Stimulated activated effector memory CD8-positive, alpha-beta T cell treated with anti-CD3 and anti-CD28 coated beads, Interleukin-12 subunit alpha, Interleukin-12 subunit beta, amount 100 ng/mL, for 72 hours (primary cell): ENCODE measurements at places on chromosomes 16 and 17.

GRCh38 chr17:47810200-47810821 lies 11.3 kb downstream of the OSBPL7 start:
- DNase-seq = peak; percentile 69

GRCh38 chr17:18033442-18034099 lies 5.4 kb downstream of the ATPAF2 start:
- peak; percentile 62 for DNase-seq

DNA sequence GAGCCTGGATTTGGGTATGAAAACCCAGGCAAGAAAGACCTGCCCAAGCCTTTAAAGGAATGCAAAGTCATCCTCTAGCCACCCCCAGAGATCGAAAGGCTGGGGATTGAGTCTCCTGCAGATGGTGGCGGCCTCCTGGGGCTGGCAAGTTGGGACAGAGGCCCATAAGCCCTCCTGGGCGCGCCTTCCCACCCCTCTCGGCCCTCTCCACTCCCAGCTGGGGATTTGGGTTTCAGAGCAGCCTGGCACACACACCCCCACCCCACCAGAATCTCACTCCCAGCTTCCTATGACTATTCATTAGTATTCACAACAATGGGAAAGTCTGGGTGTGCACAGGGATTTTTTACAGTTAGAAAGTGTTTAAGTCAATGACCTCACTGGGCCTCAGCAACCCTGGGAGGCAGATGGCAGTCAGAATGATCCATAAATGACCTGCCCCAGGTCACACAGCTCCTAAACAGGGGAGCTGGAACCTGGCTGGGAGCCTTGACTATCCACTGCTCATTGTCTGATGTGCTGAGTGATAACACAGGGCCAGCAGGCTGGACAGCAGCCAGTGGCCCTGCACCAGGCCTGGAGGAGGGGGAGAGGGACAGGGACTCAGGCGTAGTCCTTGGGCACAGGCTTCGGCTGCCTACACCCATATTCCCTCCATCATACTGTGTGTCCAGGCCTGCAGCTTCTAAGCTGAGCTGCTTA lies 12.1 kb downstream of the NHERF1 start:
- DNase-seq = no peak

- no peak for DNase-seq
These were observed 1.3 kb downstream of the GJD3 start for GRCh38 chr17:40363111-40363827.

GRCh38 chr16:68910051-68910450 lies 66.7 kb downstream of the TANGO6 start:
- no peak for DNase-seq

- no peak for DNase-seq
These were observed 287.8 kb upstream of the N4BP1 start for GRCh38 chr16:48897698-48898205.

DNA sequence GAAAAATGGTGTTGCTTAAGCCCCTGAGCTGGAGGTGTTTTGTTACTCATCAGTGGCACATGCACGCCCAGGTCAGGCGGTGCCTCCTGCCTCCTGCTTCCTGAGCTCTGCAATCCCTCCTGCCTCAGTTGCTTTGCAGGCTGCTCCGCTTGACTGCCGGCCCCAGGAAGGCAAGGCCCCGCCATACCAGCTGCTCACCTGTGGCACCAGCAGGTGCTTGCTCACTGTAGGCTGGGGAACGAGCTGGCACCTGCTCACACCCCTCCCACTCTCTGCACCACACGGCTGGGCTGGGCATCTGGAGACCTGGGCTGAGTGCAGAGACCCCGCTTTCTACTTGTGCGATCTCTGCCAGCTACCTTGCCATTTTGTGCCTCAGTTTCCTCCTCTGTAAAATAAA lies 200.2 kb downstream of the RBFOX3 start:
- no peak for DNase-seq

DNA sequence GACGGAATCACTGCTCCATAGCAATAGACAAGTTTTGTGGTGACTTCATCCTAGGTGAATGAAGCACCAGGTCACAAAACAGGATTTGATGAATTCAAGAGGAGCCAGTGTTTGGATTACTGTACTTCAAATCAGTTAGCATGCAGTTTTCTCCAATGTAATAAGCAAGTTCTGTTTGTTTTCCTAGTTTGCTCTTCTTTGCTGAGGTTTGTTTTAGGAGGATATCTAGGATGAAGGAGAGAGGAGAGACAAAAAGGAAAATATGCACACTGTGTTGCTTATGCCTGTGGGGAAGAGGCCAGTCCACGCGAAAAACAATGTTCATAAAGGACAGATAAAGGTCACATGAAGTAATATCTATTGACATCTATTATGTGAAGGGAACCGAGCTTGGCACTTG lies 9.0 kb downstream of the KRT37 start:
- DNase-seq = no peak

GRCh38 chr16:88264641-88265285 lies 118.0 kb upstream of the ZNF469 start:
- peak; percentile 92 for DNase-seq

DNA sequence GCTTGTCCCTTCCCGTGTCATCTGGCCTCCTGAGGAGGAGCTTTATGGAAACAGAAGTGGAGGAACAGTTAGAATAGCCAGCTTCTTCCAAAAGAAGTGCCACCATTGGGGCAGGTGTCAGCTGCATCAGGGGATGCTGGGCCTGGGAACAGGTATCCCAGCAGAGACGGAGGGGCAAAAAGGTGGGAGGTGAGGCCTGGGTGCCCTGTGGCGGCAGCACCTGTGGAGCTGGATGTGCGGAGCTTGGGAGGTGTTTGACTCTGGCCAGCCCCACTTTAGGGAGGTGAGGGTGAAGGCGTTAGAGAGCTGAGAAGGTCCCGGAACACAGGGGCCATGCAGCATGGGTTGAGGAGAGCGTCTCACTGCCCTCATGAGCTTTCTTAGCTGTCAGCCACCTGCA lies 5.2 kb downstream of the SMCR8 start:
- no peak for DNase-seq

- no peak for DNase-seq
These were observed 1.4 kb downstream of the GCSH start for GRCh38 chr16:81094771-81095251.
